ENCODE measurements at places on chromosomes 3 and 15.

DNA sequence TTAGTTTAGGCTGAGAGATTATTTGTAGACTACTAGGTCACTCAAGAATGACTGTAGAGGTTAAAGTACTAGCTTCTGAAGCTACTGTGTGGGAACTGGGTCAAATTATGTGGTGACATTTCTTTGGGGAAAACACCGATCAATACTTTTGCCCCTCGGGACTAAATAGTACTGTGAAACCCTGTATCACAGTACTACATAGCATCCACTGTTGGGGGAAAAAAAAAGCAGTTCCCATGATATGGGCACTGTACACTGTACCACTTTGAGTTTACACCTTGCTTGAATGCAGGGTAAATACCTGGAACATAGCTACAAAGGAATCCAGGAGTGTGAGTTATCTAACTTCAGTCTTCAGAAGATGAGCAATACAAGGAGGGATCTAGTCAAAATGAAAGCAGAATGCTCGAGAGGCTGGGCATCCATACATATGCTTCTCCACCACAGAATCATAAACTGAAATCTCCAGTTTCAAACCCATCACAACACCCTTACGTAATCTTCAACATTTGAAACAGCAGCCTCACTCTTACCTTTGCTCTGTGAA lies 311.4 kb downstream of the UNC13C start:
- no peak for DNase-seq

DNA sequence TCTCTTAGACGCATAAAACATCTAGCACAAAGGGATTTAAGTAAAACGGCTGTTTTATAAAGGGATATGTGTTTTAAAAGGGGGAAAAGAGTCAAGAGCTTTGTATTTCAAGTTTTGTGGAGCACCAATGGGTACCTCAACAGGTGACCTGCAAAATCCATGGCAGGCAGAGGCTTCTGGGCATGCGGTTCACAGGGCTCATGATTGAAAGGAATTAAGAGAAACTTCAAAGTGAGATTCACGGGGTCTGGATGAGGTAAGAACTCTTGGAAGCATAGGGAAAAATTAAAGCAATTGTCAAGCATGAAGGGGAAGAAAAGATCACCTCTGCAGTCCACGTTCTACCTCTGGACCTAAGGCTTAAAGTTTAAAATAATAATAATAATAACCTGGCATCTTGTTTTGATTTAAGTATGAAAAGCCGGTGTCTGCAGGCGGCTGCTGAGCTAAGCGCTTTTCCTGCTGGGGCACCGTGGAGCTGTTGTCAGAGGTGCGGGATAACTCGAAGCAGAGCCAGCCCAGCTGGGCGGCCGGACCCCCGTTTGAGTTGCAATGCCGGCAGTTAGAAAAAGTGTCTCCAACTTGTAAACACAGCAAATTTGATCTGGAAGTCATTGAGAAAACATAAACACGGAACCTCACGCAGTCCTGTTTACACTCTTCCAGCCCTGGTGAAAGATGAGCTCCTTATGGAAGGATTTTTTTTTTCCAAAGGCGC lies 40.5 kb downstream of the HES1 start:
- no peak for DNase-seq

GRCh38 chr3:113536627-113537101 lies 4.3 kb downstream of the SIDT1 start:
- DNase-seq = no peak

DNA sequence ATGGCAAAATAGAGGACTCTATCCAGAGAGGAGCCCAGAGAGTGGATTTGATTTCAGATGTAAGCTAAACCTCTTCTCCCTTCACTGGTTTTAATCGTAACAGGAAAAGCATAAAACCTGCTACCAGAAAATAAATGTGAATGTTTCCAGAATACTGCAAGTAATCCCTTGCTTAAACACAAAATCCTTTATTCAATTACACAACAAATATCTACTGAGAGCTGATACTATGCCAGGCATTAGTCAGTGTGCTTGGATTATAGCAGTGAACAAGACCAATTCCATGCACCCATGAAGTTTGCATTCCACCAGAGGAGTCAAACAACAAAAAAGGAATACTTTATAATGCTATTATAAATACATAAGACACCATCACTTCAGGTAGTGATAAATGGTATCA lies 15.1 kb downstream of the AVEN start:
- DNase-seq = no peak

GRCh38 chr3:146854523-146854922 lies 249.4 kb upstream of the PLSCR5 start:
- DNase-seq = no peak

DNA sequence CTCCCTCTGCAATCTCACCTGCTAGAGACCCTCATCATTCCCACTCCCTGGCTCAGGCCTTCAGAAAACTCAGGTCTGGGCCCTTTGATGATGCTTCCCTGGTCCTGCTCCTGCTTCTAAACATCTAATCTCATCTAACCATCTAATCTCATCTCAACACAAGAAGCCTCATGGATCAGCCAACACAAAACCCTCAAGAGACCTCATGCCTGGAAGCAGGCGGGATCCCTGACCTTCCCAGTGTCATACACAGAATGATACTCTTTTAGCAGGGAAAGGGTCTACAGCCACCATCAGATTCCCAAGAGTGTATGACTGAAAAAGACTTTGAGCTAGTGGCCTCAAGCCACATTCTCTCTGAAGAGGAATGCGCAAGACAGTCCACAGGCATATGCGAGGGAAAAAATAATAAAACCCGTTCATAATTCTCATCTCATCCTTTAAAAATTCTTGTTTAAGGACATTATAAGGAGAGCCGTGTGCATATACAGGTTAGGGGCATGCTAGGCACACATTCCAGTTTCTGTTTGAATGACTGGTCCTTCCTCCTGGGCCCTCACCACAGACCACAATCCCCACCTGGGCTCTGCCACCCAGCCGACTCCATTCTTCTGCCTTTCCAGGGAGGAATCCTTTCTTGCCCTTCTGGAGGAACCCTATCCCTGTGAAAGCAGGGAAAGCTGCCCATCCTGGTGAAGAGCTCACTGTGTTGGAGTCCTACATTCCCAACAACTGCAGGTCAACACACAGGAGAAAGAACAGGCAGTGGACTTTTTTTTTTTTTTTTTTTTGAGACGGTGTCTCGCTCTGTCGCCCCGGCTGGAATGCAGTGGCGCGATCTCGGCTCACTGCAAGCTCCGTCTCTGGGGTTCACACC lies 2.2 kb downstream of the ZXDC start:
- DNase-seq = no peak

DNA sequence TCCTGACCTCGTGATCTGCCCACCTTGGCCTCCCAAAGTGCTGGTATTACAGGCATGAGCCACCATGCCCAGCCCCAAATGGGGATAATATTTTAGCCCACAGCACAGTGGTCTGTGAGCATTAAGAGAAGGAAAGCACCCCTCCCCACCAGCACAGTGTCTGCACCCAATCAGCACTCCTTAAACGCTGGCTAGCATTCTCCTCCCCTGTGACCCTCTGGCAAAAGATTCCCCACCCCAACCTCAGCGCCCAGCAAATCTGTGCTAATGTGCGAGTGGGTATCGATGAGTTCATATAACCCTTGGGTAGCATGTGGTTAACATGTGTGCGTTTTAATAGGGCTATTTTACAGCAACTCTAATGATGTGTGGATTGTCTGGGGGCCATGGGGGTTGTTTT lies 18.3 kb upstream of the EPHB3 start:
- no peak for DNase-seq

- DNase-seq = no peak
Measured at GRCh38 chr3:25041871-25042584, 386.0 kb upstream of the RARB start.

DNA sequence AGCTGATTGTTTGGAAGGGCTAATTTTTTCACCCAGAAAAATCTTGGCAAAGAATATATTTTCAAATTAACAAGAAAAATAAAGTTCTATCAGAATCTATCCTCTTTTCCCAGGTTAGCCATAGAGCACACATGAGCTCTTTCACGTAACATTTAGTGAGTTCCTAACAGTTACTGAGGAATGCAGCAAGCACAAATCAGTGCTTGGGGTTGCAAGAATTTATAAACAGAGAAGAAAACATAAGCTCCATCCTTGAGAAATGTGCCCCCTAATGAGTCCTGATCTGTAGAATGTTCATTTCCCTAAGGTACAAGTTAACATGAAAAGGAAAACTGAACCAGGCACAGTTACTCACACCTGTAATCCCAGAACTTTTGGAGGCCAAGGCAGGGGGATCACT lies 13.9 kb downstream of the EOGT start:
- DNase-seq = no peak

DNA sequence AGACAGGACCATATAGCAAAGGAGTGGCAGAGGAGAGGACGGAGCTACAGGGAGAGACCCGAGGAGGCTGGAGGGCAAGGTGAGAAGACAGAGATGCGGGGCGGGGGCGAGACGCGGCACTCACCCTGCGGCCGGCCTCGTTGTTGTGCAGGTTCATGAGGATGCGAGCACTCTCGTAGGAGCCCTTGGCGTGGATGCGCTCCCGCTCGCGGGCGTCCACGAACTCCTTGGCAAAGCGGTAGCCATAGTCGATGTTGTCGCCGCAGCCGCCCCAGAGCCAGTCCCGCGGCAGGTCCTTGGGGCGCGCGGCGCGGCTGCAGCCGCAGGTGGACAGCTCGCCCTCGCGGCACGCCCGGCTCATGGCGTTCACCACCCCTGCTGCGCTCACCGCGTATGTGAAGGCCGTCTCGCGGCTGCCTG lies 12.9 kb downstream of the WNT5A start:
- DNase-seq = no peak

DNA sequence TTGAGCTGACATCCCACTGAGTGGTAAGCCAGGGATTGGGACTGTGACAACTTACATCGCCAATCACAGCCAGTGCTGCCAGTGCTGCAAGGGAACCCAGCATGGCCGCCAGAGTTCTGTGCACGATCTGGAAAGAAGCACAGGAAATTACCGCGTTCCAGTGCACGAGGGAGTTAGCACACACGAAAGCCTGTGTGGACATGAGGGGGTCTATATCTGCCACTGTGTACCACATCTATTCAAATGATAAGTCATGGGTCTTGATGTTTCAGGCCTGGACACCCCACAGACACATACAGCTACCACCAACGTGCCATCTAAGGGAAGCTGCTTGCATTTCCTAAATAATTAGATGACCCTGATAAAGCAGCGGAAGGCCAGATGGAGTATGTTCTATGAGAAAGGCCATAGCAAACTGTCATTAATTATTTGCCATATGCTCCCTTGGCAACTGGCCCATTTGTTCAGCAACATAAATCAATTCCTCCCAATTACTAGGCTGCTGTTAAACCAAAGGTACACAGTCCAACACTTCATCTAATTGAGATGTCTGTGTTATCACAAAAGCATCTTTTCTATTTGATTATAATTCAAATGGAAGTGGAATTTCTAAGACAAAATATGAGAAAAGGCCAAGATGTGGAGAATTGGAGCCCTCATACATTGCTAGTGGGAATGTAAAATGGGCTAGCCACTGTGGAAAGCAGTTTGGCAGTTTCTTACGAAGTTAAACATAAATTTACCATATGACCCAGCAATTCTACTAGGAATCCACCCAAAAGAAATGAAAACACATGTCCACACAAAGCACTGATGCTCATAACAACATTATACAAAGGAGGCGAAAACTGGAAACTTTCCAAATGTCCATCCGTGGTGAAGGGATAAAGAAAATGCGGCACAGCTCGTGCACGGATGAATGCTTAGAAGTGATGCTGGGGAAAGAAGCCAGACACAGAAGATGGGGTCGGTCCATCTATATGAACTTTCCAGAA lies 108.3 kb downstream of the OCA2 start:
- no peak for DNase-seq

DNA sequence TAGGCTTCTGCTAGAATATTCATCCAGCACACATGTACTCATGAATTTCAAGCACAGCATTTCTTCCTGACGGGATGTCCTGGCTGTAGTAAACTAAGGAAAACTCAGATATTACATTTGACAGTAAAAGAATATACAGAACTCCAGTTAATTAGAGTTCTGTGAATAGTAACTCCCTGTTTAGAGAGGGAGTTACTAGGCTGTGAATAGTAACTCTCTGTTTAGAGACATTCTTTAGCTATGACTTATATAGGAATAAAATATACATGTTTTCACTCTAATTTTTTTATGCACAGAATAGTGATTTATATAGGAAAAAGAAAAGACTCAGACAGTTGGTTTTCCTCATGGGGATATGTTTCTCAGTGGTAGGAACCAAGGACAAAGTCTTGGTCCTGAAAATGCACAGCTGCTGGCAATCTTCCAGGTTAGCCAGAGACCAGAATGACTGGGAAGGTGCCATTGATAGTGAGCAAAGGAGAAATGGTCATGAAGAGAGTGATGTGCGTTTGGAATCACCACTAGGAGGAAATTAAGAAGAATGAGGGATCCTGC lies 480.7 kb upstream of the THBS1 start:
- DNase-seq = no peak
